Stimulated activated memory B cell treated with anti-CD40 and anti-IgM and Interleukin-4, amounts not matched to agents 10 μg/mL and 1 μg/mL and 100 μg/mL, for 72 hours (primary cell): ENCODE measurements at places on chromosomes 6 and 20.

DNA sequence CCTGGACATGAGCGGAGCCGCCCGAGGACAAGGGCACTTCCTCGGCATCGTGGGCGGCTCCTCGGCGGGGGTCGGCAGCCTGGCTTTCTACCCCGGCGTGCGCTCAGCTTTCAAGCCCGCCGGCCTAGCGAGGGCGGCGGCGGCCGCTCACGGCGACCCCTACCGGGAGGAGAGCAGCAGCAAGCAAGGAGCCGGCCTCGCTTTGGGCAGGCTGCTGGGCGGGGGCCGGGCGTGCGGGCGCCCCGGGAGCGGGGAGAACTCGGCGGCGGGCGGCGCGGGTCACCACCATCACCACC lies 6.7 kb downstream of the PRDM13 start:
- no peak overlapping the region for H3K27ac ChIP-seq
- peak; percentile 53 for ATAC-seq
- no peaks in the 10 kb centered on the region for H3K36me3 ChIP-seq
- peaks cover 17% of the 10 kb centered on the region for H3K4me1 ChIP-seq
- H3K27me3 ChIP-seq = peaks cover 75% of the 10 kb centered on the region

GRCh38 chr20:45772693-45773092 lies 19.0 kb downstream of the WFDC3 start:
- H3K27ac ChIP-seq = no peak overlapping the region
- peaks cover 23% of the 10 kb centered on the region for H3K27me3 ChIP-seq
- ATAC-seq = no peak
- H3K4me3 ChIP-seq = no peak overlapping the region

- H3K27me3 ChIP-seq = peaks cover 20% of the 10 kb centered on the region
- no peak for ATAC-seq
- H3K27ac ChIP-seq = no peak overlapping the region
- no peak overlapping the region for H3K4me3 ChIP-seq
- no peaks in the 10 kb centered on the region for H3K4me1 ChIP-seq
- H3K36me3 ChIP-seq = peaks cover 5% of the 10 kb centered on the region
Measured at GRCh38 chr6:96575359-96575758, 12.4 kb downstream of the FHL5 start.

GRCh38 chr6:105608711-105609374 lies 206.0 kb upstream of the PREP start:
- H3K4me1 ChIP-seq = no peaks in the 10 kb centered on the region
- H3K27ac ChIP-seq = no peak overlapping the region
- no peaks in the 10 kb centered on the region for H3K36me3 ChIP-seq
- no peak overlapping the region for H3K4me3 ChIP-seq
- H3K27me3 ChIP-seq = peaks cover 7% of the 10 kb centered on the region
- no peak for ATAC-seq

GRCh38 chr6:122730775-122731386 lies 48.6 kb upstream of the FABP7 start:
- no peak for ATAC-seq
- peaks cover 19% of the 10 kb centered on the region for H3K27me3 ChIP-seq
- H3K27ac ChIP-seq = no peak overlapping the region
- H3K4me1 ChIP-seq = no peaks in the 10 kb centered on the region
- H3K4me3 ChIP-seq = no peak overlapping the region

DNA sequence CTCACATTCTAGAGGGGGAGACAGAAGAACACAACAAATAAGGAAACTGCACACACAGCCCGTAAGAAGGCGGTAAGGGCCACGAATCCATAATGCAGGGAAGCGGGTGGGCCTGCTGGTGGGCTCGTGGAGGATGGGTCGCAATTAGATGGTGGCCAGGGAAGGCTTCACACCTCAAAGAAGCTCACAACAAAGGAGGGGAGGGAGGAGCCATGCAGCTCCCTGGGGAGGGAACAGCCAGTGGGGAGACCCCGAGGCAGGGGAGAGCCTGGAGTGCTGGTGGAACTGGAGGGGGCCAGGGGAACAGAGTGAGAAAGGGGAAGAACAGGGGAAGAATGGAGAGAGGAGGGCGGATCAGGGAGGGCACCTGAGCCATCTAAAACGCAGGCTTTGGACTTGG lies 13.4 kb downstream of the SRC start:
- peaks cover 82% of the 10 kb centered on the region for H3K4me1 ChIP-seq
- no peak overlapping the region for H3K4me3 ChIP-seq
- H3K27me3 ChIP-seq = no peaks in the 10 kb centered on the region

DNA sequence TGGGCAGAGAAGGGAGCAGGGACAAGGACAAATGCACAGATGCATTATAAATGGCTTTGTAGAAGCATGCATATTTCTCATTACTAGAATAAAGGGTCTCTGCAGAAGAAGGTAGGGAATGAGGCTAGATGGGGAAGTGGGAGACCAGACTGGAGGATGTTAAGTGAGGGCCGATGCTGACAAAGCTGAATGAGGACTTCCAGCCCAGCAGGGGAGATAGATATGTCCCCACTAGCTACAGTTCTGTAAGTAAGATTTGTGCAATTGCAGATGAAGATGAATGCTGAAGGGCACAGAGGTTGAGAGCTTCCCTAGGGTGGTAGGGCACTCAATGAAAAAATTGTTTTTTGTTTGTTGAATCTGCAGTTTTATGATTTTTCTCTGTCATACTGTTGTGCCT lies 16.9 kb downstream of the ADGRG6 start:
- no peak for ATAC-seq
- H3K36me3 ChIP-seq = no peaks in the 10 kb centered on the region
- no peak overlapping the region for H3K4me3 ChIP-seq
- H3K27ac ChIP-seq = no peak overlapping the region

- no peak overlapping the region for H3K4me3 ChIP-seq
- no peak for ATAC-seq
- no peaks in the 10 kb centered on the region for H3K4me1 ChIP-seq
- no peaks in the 10 kb centered on the region for H3K36me3 ChIP-seq
- H3K27me3 ChIP-seq = peaks cover 27% of the 10 kb centered on the region
Measured at GRCh38 chr6:10831609-10832008, 6.7 kb downstream of the MAK start.

- no peaks in the 10 kb centered on the region for H3K36me3 ChIP-seq
- no peaks in the 10 kb centered on the region for H3K27me3 ChIP-seq
- ATAC-seq = no peak
- H3K4me1 ChIP-seq = no peaks in the 10 kb centered on the region
Measured at GRCh38 chr6:73050706-73051105, 174.6 kb downstream of the KHDC1L start.

DNA sequence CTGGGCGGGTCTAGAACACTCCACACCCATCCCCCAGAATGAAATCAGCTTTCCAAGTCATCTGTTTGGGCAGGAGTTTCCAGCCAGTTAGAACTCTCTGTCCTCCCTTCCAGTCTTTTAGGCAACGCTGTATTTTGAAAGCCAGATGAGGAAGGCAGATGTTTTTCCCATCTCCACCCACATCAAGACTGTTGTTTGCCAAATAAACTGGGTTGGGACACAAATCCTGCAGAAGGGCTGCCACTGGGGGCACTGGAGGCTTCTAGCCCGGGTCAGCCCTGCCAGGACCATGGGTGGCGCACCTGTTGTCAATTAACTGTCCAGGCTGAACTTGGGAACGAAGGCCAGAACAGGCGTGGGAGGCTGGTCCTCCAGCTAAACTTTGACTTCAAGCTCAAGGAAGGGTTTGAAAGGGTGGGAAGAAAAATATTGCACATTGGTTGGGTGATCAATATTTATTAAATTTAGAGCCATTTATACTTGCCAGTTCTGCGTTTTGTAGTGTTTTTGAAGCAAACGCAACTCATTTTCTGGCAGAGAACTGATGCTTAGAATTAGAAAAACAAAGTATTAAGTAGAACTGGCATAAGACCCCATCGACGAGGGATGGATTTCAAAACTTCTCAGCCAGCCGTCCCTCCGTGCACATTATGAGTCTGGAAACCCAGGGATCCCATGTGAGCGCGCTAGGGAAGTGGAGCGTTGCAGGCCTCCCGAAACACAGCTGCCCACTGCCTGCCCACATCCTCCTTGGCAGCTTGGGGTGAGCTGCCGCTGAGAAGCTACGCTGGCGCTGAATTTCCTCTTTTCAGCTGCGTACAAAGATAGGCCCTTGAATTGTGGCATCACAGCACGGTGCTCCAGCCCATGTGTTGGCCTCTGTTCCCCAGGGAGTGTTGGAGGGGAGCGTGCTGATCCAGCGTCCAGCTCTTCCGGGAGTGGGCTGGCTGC lies 297.4 kb downstream of the QKI start:
- H3K4me1 ChIP-seq = peaks cover 83% of the 10 kb centered on the region
- no peaks in the 10 kb centered on the region for H3K27me3 ChIP-seq
- H3K36me3 ChIP-seq = no peaks in the 10 kb centered on the region
- H3K27ac ChIP-seq = peak overlapping the region; percentile 9

GRCh38 chr6:42692137-42692911 lies 30.1 kb downstream of the PRPH2 start:
- no peak for ATAC-seq
- H3K27me3 ChIP-seq = no peaks in the 10 kb centered on the region
- H3K27ac ChIP-seq = no peak overlapping the region
- peaks cover 22% of the 10 kb centered on the region for H3K4me1 ChIP-seq
- H3K4me3 ChIP-seq = no peak overlapping the region
- H3K36me3 ChIP-seq = peaks cover 50% of the 10 kb centered on the region

- ATAC-seq = no peak
- H3K27me3 ChIP-seq = no peaks in the 10 kb centered on the region
- no peak overlapping the region for H3K27ac ChIP-seq
- no peaks in the 10 kb centered on the region for H3K4me1 ChIP-seq
Measured at GRCh38 chr6:128410584-128410983, 109.8 kb downstream of the PTPRK start.

- peaks cover 25% of the 10 kb centered on the region for H3K4me1 ChIP-seq
- peaks cover 17% of the 10 kb centered on the region for H3K27me3 ChIP-seq
- no peak overlapping the region for H3K27ac ChIP-seq
- no peaks in the 10 kb centered on the region for H3K36me3 ChIP-seq
Measured at GRCh38 chr6:36368921-36369865, 18.3 kb downstream of the ETV7 start.

DNA sequence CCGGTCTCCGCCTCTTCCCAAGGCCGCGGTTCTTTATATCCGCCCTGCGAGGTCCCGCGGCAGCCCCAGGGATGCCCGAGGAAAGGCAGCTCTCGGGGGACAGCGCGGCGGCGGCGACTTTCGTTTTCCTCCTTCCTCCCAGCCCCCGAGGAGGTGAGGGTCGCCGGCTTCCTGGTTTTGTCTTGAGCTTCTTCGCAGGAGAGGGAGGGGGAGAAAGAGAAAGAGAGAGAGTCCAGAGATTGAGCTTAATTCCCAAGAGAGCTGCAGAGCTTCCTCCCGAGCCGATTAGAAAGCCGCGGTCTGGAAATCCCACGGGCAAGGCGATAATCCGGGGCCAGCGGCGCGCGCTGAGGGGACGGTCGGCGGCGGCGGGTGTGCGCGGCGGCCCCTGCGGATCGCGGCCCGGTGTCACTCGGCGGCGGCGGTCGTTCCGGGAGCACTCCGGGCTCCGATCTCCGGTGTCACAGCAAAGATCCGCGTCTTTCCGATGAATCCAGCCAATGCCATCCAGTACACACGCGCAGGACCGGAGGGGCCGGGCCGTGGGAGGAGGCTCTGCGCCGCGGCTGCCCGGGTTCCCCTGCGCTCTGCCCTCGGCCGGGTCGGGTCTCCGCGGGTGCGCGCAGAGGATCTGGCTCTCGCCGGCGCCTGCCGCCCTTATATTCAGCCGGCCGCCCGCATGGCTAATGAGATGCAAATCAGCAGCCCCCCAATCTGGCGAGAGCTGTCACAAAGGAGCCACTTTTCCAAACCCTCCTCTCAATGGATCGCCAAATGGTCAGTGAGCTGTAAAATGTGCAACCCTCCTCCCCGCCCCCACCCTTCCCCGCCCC lies at the start of gene DLL1:
DLL1 (minus strand) TSS at position 783 of the 833 bp plus-strand sequence. CDS start 939 bp downstream, outside the sequence.
- H3K27me3 ChIP-seq = peaks cover 79% of the 10 kb centered on the region
- H3K4me1 ChIP-seq = peaks cover 57% of the 10 kb centered on the region
- peak within 1 kb of the TSS; percentile 69 for H3K27ac ChIP-seq
- H3K4me3 ChIP-seq = peak within 1 kb of the TSS; percentile 95

DNA sequence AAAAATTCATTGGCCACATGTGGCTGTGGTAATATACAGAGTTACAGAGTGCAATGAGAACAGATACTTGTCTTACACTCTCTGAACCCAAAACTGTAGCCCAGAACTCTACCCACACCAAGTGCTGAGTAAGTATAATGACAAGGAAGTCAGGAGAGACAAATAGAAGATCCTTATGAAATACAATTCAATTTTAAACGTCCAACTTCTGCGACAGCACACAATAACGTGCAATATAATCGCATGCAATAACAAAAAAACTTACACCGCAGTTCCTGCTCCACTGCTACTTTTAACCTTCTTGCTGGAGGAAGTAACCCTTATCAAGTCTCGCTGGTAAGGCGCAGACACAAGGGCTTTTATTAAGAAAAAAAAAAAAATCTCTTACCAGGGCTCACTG lies 881 bp downstream of the SFT2D1 start:
- ATAC-seq = peak; percentile 34
- H3K4me1 ChIP-seq = peaks cover 18% of the 10 kb centered on the region
- H3K27me3 ChIP-seq = no peaks in the 10 kb centered on the region
- H3K4me3 ChIP-seq = peak overlapping the region; percentile 84

- H3K27ac ChIP-seq = no peak overlapping the region
- peaks cover 22% of the 10 kb centered on the region for H3K27me3 ChIP-seq
- no peaks in the 10 kb centered on the region for H3K36me3 ChIP-seq
- no peak for ATAC-seq
- H3K4me3 ChIP-seq = no peak overlapping the region
Measured at GRCh38 chr6:170211404-170212025, 79.4 kb downstream of the DLL1 start.

GRCh38 chr20:33791540-33791939 lies 19.6 kb upstream of the CHMP4B start:
- no peak overlapping the region for H3K27ac ChIP-seq
- peaks cover 21% of the 10 kb centered on the region for H3K36me3 ChIP-seq
- no peak for ATAC-seq
- H3K27me3 ChIP-seq = no peaks in the 10 kb centered on the region
- no peak overlapping the region for H3K4me3 ChIP-seq

DNA sequence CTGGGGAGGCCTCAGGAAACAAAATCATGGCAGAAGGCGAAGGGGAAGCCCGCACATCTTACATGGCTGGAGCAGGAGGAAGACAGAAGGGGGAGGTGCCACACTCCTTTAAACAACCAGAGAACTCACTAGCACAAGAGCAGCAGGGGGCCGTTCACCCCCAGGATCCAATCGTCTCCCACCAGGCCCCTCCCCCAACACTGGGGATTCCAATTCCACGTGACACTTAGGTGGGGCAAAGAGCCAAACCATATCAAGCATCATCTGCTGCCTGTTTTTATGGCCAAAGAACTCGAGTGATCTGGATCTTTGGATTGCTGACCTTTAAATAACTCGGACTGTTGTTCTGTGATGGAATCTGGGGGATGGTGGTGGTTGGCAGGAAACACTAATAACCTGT lies 28.0 kb downstream of the PNLDC1 start:
- H3K36me3 ChIP-seq = peaks cover 9% of the 10 kb centered on the region
- no peak overlapping the region for H3K27ac ChIP-seq
- peaks cover 3% of the 10 kb centered on the region for H3K27me3 ChIP-seq

GRCh38 chr6:44234101-44235025 lies 11.0 kb downstream of the SLC29A1 start:
- H3K4me3 ChIP-seq = no peak overlapping the region
- peaks cover 25% of the 10 kb centered on the region for H3K36me3 ChIP-seq
- H3K27me3 ChIP-seq = no peaks in the 10 kb centered on the region
- peaks cover 26% of the 10 kb centered on the region for H3K4me1 ChIP-seq
- no peak for ATAC-seq

- no peaks in the 10 kb centered on the region for H3K36me3 ChIP-seq
Measured at GRCh38 chr20:63463400-63464288, 8.8 kb downstream of the KCNQ2 start.

- H3K4me3 ChIP-seq = no peak overlapping the region
- no peaks in the 10 kb centered on the region for H3K4me1 ChIP-seq
- H3K36me3 ChIP-seq = no peaks in the 10 kb centered on the region
- peaks cover 11% of the 10 kb centered on the region for H3K27me3 ChIP-seq
- ATAC-seq = no peak
Measured at GRCh38 chr6:52216932-52217575, 27.2 kb downstream of the IL17F start.
